ENCODE measurements at places on chromosomes 3 and 15.

- no peak for DNase-seq
Observed at GRCh38 chr15:37140531-37141058, 40.2 kb upstream of the MEIS2 start.

GRCh38 chr3:68915973-68916372, 16.4 kb downstream of the TAFA4 start:
- DNase-seq, result no peak

- DNase-seq, result no peak
Observed at GRCh38 chr3:178459038-178459410, 77.2 kb upstream of the KCNMB2 start.

DNA sequence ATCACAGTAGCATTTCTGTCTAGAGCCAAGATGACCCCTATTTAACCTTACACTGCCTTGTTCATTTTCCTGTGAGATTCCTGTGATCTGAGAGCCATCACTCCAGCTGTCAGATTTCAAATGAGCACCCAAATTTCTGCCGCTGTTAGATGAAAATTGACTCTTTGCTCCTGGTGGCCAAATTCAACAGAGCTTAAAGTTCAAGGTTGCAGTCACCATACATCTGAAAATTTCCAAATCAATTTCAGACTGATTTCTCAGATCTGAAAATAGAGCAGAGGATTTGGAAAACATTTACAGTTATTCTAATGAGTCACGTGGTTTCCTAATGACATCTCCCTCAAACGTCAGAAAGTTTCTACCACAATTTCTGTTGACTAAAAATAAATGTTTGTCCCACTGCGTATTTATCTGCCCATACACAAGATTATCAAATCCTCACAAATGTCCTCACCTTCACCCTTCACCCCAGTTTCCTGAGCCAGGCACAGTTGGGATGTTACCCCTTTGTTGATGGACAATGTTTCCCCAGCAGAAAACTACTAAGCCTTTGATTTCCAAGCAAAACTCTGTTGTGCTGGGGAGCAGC, 16.4 kb downstream of the HDC start:
- DNase-seq, result no peak

- DNase-seq, result no peak
Observed at GRCh38 chr15:101043911-101044624, 124.9 kb downstream of the LRRK1 start.

- DNase-seq, result no peak
Observed at GRCh38 chr3:154464440-154465190, 34.6 kb upstream of the GPR149 start.

DNA sequence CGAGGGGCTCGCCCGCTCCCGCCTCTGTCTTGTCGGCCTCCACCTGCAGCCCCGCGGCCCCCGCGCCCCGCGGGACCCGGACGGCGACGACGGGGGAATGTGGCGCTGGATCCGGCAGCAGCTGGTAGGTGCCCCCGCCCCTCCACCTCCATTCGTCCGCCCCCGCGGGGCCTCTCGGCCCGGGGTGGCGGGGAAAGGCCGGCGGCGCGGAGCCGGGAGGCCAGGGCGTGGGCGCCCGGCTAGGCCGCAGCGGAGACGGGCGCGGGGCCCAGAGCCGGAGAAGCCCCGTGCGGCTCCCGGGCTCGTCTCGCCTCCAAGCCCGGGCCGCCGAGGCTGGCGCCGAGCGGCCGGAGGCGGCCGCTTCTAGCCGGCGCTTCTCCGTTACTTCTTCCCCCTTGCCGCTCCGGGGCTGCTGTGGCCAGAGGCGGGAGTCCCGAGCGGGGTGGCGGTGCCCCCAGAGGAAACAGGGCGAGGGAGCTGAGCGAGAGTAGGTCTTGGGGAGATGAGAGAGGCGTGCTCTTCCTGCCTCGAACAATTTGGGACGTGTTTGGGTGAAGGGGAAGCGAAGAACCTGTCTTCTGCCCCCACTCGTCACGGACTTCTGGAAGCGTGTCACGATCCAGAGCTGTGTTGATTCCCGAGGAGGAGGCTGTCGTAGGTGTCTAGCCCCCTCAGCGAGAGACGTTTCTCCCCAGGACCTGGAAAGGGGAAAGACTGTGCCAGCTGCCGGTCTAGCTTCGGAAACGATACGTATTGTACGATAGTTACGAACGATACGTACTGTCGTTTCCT, 555 bp downstream of the ATP11B start:
- peak; percentile 58 for DNase-seq

DNA sequence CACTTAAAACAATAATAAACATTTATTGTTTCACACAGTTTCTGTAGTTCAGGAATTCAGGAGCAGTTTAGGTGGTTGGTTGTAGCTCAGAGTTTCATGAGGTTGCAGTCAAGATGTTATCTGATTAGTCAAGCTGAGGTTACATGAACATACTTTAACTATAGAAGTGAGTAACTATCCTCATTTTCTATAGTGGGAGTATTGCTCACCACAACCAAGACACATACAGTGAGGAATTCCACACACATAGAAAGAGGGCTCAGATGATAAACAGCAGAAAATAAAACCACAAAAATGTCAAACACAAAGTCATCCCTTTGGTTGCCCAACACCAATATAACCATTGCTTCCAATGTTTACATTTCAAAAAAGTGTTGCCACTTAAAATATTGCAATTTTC, 13.6 kb downstream of the SCN11A start:
- no peak for DNase-seq

DNA sequence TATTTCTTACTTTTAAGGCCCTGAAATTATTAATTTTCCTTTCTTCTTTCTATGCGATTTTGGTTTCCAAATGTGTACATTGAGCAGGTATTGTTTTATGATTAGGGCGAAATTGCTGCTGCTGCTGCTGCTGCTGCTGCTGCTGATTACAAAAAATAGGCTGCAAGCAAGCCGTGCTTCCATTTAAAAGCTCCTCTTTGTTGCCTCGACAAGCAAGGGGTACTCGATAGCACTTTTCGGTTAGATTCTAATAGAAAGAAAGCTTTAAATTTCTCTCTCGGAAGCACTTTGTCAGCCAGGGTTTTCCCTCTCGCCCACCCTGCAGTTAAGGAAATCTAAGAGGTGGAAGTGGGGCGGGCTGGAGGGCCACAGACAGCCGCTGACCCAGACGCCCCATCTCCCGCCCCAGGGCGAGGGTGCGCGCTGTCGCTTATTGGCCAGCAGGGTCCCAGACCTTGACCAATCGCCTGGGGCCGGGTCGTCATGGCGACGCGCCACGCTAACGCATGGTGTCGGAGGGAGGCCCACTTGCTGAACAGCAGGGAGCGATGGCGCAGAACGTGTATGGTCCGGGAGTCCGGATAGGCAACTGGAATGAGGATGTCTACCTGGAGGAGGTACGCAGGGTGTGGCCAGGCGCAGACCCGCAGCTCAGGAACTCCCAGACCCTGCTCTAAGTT, at the start of gene CFAP161:
CFAP161 (plus strand) TSS at position 489 of the 680 bp plus-strand sequence; CDS start at position 549, 60 bp downstream.
- DNase-seq, result no peak

- DNase-seq, result peak; percentile 64
Observed at GRCh38 chr15:75042730-75043508, 19.5 kb downstream of the PPCDC start.

DNA sequence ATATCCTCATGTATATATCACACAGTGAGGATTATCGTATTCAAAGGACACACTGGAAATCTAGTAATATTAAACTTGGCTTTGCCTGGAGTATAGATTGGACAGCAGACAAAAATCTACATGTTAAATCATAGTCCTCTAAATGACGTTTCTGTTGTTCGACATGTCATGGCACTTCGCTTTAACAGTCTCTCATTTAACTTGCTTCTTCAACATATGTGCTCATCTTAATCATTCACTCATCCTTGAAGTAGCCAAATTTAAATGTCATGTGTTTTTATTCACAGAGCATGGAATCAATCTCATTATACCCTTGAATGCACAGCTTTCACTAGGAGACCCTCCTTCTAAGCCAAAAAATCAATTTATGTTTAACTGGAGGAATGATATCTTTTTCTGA, 417.0 kb upstream of the CNTN6 start:
- DNase-seq, result no peak

GRCh38 chr3:171156401-171157010, 130.0 kb upstream of the SLC2A2 start:
- no peak for DNase-seq

DNA sequence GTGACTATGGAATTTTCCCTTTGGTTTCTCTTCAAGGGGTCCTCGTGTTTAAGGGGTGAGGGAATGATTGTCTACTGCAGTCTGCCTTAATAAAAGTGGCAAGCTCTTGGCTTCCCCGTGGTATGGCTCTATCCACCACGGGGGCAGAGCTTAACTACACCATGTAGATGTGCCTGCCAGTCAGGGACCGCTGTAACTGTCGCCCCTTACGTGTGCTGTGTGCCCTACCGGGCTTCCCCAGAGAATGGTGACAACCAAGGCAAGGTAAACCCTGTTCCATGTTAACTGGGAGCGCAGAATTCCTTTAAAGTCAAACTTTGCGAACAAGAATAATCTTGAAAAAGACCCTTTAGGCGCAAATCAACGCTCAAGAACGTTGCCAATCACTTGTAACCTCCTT, 966 bp upstream of the C3orf80 start:
- DNase-seq, result no peak

- no peak for DNase-seq
Observed at GRCh38 chr3:98542623-98543022, 10.8 kb downstream of the GPR15 start.

GRCh38 chr3:197545101-197545500, 10.7 kb downstream of the BDH1 start:
- no peak for DNase-seq

GRCh38 chr3:122458992-122459391, 43.1 kb upstream of the WDR5B start:
- peak; percentile 74 for DNase-seq

- DNase-seq, result no peak
Observed at GRCh38 chr3:113234028-113234427, 22.7 kb downstream of the BOC start.

DNA sequence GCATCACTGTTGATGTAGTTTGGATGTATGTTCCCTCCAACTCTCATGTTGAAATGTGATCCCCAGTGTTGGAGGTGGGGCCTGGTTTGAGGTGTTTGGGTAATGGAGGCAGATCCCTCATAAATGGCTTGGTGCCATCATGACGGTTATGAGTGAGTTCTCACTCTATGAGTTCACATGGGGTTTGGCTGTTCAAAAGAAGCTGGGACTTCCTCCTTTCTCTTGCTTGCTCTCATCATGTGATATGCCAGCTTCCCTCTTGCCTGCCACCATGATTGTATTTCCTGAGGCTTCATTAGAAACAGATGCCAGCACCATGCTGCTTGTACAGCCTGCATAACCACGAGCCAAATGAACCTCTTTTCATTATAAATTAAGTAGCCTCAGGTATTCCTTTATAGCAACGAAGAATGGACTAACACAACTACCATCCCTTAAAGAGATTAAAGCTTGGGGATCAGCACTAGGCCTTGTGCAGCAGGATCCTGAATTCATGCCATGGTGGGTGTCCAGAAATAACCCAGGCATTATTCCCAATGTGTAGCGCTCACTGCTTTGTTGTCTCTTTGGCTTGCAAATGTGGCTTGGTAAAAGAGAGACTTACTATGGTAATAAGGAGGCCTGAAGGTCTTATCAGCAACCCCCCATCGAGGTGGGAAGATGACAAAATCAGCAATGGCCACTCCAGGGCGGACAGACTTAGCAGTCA, 41.9 kb downstream of the NDUFB4 start:
- no peak for DNase-seq

DNA sequence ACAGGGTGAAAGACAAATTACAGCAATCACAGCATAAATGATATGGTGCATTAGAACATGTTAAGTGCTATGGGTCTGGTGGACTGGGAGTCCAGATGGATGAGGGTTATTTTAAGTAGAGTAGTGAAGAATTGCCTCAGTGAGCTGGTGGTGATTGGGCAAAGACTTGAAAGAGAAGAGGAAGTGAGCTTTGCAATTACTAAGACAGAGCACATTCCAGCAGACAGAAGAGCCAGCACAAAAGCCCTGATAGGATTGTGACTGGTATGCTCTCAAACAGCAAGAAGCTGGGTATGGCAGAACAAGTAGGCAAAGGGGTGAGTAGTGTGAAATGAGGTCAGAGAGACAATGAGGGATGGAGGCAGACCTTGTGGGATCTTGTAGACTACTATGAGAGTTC, 2.1 kb upstream of the ACKR4 start:
- DNase-seq, result no peak

- DNase-seq, result no peak
Observed at GRCh38 chr3:124714223-124714853, 15.9 kb upstream of the UMPS start.

GRCh38 chr3:15531346-15531745, 9.8 kb upstream of the COLQ start:
- DNase-seq, result no peak

DNA sequence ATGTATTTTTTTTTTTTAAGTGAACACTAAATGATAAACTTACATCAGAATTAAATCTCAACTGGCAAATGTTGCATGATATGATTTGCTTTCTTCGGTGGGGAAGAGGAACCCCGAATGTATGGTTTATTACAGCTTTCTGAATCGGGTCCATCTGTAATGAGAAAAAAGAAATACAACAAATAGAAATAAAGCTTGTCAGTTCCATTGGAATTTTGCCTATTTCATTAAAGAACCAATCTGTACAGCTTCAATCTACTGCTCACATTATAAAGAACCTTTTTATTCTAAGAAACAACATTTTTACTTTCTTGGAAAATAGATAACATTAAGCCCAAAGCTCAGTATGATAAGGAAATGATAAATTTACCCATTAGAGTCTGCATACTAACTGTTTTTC, 186.5 kb downstream of the ZNF385D start:
- no peak for DNase-seq

DNA sequence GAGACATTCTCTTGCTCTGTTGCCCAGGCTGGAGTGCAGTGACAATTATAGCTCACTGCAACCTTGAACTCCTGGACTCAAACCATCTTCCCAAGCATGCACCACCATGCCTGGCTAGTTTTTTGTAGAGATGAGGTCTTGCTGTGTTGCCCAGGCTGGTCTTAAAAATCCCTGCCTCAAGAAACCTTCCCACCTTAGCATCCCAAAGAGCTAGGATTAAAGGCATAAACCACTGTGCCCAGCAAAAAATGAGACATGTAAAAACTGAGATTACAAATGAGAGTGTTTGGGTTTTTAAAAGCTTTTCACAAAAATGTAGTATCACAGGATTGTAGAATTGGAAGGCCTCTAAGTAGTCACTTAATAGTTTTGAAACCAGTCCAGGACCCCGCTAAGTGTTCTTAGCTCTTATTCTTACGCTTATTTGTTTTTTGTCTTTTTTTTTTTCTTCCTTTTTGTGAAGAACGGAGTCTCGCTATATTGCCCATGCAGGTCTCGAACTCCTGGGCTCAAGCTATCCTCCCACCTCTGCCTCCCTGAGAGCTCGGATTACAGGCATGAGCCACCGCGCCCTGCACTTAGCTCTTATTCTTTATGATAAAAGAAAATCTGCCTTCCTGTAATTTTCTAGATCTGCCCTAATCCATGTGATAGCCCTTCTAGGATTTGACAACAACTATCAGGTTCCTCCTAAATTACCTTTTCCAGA, 31.5 kb downstream of the KLHL18 start:
- DNase-seq, result no peak

All from hematopoietic multipotent progenitor cell treated with erythropoietin and hydrocortisone succinate and interleukin-3 and kit ligand, for 17 days (in vitro differentiated cells).